H4 (cell line): ENCODE measurements at places on chromosomes 5 and 9.

GRCh38 chr9:123397975-123398374 is 42.0 kb downstream of the CRB2 start:
- DNase-seq: no peak

DNA sequence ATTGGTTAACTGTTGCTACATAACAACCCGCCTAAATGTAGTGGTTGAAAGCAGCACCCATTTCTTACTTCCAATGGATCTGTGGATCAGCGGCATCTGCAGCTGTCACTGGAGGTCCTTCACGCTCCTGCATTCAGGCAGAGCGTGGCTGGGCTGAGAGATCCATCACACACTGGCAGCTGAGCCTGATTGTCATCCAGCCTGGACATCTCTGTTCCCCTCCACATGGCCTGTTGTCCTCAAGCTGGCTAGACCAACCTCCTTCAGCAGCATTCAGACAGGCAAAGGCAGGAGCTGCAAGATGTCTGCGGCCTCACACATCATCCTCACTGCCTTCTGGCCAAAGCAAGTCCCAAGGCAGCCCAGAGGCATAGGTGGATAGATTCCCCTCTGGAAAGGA is 36.9 kb downstream of the DYNC2I2 start:
- DNase-seq: no peak

- no peak for DNase-seq
Measured at GRCh38 chr9:92762781-92763708, 1.6 kb downstream of the BICD2 start.

GRCh38 chr5:167939686-167940085 is 351.8 kb upstream of the WWC1 start:
- DNase-seq: no peak

GRCh38 chr9:20358207-20358606 is 264.1 kb downstream of the MLLT3 start:
- DNase-seq: peak; percentile 12
